CD4-positive, alpha-beta T cell treated with Interleukin-15 for 4 hours (primary cell): ENCODE measurements at places on chromosomes 5 and 9.

DNA sequence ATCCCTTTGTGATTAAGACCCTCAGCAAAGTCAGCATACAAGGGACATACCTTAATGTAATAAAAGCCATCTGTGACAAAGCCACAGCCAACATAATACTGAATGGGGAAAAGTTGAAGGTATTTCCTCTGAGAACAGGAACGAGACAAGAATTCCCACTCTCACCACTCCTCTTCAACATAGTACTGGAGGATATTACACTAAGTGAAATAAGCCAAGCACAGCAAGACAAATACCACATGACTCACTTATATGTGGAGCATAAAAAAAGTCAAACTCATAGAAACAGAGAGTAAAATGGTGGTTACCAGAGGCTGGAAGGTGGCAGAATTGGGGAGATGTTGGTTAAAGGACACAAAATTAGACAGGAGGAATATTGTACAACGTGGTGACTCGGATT lies 118.1 kb upstream of the NFIL3 start:
- DNase-seq, result no peak

DNA sequence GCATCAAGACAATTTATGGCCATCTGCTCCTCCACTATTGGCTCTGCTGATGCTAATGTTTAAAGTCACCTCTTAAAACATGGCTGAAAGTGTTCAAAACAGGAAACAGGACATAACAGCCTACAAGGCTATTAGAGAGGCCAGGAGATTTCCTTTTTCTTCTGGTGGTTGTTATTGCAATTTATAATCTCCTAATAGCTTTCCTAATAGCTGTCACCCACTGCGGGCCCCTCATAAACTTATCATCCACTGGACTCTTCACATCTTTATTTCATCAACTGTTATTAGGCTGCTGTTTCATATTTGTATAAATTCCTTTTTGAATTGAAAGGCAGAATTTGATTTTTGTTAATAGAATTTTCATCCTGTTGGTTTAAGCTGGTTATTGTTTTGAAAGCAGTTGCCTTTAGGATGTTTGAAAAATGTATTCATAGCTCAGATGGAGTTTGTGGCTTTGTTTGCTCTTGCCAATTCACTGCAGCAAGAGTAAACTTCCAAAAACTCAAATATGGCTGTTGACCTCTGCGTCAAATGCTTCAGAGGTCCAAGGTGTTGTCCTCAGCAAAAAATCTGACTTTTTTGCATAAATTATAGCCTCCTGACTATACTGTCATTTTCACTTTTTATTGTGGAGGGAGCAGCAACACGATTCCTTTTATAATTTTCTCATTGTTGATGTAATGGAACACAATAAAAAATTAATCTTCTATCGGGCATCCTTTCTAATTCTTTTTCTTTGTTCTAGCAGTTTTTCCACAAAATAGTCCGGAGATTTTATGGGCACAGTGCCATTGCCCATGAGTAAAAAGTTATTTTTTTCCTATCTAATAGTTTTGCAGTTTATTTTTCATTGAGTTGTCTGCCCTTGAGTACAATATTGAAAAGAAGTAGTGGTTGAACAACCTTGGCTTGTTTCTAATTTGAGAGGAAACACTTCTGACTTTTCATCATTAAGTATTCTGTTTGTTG lies 69.3 kb downstream of the MAT2B start:
- no peak for DNase-seq

DNA sequence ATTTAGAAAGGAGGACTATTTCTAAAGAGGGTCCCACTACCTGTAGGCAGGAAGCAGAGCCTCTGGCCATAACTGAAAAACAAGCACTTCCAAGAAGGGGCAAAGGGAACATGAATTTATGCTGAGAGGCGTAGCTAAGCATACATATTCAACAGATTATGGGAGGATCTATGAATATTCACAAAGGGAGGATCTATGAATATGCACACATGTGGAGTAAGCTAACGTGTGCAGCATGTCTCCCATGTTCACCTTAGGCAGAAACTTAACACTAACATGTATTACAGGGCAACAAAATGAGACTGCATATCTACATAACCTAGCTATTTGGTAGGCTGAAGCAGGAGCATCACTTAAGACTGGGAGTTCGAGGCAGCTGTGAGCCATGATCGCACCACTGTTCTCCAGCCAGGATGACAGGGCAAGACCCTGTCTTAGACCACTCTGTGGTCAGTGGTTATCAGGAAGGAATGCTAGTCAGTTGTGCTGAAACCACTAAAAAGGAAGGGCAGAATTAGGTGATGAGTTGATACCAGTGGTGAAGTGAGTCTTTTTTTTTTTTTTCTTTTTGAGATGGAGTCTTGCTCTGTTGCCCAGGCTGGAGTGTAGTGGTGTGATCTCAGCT lies 20.8 kb downstream of the FXN start:
- DNase-seq, result no peak

- DNase-seq, result no peak
Observed at GRCh38 chr5:6309949-6310348, 68.4 kb downstream of the MED10 start.

DNA sequence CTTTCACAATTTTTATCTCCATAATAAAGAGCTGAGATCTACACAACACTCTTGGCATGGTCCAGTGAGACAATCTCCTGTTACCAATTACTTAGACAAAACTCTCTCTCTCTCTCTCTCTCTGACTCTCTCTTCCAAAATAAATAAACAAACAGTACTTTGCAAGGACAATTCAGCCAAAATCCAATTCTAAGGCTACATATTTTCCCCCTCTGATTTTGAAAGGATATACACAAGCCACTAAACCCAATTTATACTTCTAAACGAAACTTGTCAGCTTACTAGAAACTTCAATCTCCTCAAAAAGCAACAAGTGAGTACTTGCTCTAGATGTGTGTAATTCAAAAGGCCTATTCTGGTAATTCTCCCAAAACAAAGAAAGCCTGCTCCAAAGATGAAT lies 26.3 kb upstream of the TNPO1 start:
- DNase-seq, result no peak
